ENCODE measurements at places on chromosomes 16 and 17.

DNA sequence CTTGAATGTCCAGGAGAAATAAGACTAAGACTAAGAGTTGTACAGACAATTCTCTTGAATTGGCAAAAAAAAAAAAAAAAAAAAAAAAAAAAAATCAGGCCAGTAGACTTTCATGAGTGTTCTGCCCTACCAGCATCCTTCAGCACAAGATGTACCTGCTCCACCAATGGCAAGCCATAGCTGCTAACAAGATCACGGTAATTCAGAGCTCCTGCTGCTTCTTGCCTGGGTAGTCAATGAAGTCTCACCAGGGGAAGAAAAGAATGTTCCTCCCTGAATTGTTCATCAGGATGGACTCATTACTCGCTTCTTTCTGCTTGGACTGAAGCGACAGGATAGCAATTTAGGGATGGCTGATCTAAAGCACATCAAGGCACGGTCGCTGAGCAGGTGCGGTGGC is 31.1 kb upstream of the APOH start:
- no peak for DNase-seq

DNA sequence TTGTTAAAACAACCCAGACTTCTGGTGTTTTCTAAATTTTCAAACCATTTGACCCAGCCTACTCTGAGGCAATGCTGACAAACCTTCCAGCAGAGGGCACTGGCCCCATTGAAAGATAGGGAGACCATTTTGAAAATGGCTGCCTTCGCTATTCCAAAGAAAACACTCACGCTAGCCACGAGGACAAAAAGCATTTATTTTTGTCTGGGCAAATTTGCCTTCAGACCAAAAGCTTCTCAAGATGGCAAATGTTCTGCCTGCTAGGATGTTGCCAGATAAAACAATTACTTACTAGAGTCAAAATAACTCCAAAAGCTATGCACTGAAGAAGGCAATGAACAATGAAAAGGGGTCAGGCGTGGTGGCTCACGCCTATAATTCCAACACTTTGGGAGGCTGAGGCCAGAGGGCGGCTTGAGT is 296.7 kb upstream of the IRX5 start:
- DNase-seq = no peak

- no peak for DNase-seq
Measured at GRCh38 chr17:55587608-55588139, 76.4 kb upstream of the SMIM36 start.

DNA sequence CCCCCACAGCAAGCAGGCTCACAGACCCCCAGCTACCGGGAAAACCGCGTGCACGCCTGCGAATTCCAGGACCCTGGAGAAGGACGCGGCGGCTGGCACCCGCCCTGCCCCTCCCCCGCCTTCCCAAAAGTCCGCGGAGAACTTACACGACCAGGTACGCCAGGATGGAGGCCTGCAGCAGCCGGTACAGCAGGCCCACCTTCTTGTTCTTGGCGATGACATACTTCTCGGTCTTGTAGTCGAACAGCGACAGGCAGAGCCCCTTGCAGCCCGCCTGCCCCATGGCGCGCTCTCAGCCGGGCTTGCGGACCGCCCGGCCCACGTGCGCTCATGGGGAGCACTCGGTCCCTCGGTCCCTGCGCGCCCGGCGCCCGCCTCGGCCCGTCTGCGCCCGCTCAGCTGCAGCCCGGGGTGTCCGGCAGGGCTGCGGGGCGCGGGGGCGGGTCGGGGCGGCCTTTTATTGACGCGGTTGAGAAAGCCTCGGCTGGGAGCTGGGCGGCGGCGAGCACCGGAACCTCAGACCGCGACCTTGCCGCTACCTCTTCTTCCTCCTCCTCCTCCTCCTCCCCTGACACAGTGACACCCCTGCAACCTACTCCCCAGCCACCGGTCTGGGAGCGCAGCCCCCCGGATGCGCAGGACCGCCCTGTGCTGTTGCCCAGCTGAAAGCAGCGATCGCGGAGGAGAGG is at the start of gene P2RX5:
P2RX5 (minus strand) TSS at position 433 of the 689 bp plus-strand sequence; CDS start at position 283, 150 bp downstream.
- DNase-seq = no peak

DNA sequence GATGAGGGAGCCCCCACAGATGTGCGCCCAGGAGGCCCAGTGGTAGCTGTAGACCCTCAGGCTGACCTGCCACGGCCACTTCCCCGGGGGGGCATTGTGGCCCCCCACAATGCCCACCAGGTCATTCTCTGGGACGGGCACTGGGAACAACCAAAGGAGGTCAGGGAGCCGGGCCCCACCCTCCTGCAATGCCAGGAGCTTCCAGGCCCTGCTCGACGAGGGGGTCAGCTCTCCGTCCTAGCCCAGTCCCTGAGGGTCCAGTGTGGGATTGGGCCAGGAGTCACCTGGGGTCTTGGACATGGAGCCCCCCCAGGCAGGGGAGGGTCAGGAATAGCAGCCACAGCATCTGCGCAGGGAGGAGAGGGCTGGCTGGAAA is 7.0 kb downstream of the TPSD1 start:
- DNase-seq = no peak

DNA sequence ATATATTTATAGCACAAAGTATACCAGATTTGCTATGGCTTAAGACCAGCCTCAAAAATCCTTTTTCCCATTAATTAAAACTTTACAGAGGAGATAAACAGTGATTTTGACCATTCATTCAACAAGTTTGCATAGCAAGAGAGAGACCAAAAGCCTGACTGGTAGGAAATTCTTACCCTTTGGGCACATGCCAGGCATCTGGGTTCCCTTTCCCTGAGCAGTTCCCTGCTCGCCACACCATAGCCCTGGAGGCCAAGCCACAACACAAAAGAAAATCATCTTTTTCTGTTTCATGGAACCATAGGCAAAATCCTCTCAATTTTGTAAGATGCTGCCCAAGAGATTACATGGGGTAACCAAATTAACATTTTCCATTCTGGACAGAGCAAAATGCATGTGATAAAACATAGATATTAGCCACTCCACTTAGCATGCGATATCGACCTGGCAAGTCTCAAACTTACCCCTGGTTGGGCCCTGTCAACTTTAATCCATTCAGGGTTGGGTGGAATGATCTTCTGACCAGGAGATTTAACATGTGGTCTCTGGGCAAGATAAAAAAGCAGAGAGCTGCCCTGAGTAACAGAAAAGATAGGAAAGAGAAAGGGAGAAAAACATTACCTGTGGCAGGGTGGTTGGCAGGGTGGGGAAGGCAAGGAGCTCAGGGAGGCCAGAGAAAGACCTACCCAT is 57.6 kb upstream of the B4GALNT2 start:
- no peak for DNase-seq

DNA sequence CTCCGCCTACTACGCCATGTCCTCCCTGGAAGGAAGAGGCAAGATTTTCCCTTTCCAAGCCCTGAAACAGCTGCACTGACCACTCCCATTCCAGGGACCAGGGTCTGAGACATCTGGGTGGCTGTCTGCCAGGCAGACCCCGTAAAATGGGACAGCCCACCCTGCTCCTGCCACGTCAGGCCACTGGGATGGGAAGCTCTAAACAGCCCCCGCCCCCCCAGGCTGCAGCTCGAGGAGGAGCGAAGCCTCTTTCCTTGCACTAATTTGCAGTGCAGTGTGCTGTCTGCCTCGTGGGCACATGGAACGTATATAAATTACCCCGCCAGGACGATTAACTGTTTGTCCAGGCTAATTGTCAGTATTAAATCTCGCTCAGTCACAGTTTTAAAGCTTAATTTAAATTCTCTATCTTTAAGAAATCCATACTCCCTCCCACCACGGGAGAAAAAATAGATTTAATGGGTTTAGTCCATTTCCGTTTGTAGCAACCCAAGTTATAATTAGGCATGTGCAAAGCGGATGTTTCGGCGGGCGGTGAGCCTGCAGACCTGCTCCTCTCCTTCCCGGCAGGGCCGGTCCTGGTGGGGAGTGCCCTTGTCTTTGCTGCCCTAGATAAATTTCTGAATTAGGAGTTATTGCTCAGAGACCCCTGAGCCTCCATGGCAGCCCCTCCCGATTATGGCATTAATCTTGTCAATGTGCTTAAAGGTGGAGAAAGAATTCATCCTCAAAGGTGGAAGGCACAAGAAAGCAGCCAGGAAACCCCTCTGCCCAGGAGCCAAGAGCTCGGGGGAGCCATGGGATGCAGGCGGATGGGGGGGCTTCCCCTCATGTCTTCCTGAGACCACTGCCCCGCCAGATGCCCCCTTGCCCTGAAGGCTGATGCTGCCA is 268.0 kb upstream of the TNRC6C start:
- no peak for DNase-seq

- no peak for DNase-seq
Measured at GRCh38 chr17:40311575-40311974, 2.6 kb downstream of the RARA start.

DNA sequence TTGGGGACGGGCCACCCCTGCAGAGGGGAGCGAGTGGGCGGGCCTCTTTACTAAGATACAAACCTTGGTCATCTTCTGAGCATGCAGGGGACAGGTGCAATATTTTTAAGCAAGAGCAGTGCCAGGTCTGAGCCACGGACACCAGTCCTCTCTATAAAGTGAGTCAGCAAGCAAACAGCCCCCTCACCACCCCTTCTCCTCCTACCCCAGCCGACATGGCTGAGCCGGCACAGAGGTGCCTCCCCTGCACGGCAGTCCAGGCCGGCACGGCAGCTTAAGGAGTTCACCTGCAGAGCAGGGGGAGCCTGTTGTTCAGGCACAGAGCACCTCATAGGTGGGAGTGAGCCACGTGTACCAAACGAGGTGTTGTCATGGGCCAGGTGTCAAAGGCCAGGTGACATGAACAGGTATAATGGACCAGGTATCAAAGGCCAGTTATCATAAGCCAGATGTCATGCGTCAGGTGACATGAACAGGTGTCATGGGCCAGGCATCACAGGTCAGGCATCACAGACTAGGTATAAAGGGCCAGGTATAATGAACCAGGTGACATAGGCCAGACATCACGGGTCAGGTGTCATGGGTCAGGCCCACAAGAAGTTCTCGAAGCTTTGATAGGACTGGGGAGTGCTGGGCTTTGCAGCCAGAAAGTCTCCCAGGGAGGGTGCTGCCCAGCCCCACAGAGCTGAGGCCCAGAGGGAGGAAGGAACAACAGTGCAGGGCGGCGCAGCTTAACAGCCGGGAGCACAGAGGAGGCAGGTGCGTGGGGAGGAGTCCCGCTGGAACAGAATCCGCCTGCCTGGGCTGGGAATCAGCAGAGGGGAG is 42.6 kb upstream of the ZNF469 start:
- no peak for DNase-seq
